ENCODE measurements at places on chromosomes 11 and 22.

DNA sequence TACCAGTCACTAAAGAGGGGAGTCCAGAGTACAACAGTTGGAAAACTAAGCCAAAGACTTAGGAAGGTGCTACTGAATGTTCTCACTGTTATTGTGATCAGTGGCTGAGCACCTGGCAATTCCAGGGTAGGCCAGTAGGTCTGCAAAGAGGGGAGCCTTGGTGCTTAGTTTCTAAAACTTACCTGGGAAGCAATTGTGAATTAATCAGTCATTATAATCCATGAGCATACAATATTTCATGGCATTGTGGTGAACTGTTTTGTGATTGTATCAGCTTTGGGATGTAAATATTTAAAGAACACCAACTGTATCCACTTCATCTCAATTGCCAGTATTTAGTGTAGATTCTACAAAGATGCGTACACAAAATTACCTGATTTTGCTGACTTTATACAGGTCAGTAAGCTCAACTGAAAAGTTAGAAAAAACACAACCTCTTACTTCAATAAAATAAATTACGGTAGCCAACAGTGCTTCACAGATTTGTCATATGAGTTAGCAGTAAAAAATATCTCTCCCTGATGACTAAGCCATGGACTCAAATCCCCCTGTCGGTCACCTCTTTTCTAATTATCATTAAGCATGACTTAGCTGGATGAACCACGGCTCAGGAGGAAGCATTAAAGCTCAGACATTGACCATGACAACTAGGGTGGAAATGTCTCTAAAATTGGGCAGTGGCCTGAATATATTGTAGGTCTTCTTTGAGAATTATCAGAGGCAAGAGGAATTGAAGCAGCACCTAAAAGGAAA lies 30.8 kb upstream of the SORL1 start:
- DNase-seq: no peak

- no peak for DNase-seq
Observed at GRCh38 chr11:17630936-17631335, 83.9 kb downstream of the OTOG start.

DNA sequence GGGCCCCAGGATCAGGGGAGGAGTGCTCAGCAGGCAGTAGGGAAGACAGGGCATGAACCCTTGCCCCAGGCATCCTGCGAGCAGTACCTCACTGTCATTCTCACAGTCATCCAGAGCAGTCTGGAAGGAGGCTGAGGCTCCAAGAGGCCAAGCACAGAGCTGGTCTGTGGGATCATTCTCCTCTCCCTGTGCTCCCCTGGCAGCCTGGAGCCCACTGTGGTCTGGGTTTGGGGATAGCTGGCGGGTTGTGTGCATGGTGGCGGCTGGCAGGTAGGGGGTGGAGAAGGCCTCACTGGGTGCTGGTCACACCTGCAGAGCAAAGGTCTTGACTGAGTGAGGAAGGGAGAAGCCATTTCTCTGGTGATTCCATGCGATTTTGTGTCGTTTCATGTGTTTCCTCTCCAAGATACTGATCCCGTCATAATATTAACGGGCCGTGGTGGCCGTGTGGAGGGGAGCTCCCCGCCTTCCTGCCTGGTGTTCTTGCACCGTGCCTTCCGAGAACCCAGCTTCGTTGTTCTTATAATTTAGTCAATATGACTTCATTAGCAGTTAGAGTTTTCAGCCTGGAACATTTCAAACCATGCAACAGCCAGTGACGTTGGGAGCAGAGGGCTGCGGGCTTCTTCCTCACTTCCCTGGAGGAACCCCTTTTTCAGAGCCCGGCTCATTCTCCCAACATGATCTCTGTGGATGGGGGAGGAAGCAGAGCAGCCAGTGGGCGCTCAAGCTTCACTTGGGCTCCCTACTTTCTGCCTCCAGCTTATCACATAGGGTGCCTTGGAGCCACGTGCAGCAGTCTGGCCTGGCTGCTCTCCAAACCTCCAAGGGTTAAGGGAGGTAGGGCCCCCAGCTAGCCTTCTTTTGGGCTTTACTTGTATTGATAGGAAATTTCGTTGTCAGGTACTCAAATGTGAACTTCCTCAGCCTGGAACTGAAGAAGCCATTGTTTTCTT lies 20.8 kb upstream of the ADORA2A start:
- DNase-seq: no peak

- no peak for DNase-seq
Observed at GRCh38 chr11:78038697-78039313, 15.7 kb upstream of the KCTD14 start.

DNA sequence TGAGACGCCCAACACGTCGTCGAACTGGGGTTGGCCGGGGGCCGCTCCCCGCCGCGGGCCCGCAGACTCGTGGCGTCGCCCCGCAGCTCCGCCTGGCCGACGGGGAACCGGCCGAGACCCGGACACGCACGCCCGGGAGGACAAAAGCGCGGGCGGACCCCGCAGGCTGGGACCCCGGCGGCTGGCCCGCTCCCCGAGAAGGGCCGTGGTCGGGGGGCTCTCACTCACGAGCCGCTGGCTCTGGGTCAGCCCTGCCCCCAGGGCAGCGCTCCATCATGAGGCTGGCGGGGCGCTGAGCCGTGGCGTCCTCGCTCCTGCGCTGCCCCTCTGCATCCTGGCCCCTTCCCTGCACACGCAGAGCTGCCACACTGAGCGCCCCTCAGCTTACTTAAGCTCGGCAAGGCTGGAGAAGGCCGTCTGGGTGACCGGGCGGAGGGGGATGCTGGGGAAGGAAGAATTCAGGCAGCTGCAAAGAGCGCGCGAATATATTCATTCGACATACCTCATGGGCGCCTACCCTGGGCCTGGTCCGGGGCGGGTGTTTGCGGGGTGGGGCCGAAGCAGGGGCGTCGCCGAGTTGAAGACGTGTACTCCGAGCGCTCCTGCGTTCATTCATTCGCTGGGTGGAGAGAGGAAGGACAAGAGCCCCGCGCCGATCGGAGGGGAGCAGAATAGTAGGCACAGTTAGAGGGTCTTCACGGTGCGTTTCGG lies 579 bp upstream of the CYB5R2 start:
- DNase-seq: no peak

DNA sequence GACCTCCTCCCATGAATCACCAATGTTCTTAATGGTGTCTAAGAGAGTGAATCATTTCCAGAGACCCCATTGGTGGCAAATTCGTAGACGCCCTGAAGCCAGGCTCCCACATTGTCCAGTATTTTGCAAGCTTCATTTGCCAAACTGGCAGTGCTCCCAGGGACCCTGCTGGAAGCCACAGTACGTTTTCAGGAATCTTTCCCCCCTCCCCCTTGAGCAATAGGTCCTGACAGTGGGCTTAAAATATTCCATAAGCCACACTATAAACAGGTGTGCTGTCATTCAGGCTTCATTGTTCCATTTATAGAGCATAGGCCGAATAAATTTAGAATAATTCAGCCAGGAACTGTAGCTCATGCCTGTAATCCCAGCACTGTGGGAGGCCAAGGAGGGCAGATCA lies 125.3 kb downstream of the MORC2 start:
- DNase-seq: no peak

DNA sequence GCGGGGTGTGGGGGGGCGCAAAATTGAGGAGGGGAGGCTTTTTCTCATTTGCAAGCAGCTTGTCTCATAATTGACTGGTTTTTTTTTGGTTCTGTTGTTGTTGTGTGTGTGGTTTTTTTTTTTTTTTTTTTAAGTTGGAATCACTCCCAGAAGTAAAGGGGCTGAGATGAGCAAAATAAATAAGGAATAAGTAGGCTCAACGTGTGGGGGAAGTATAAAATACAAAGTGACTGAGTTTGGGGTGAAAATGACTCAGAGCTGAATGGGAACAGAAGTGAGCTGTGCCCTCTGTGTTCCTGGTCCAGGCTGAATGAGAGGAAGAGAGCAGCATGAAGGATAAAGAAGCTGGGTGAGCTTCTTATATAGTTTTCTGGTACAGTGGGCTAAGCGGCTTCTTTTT lies 90.0 kb downstream of the GRIK4 start:
- DNase-seq: no peak

- no peak for DNase-seq
Observed at GRCh38 chr11:115665958-115666357, 161.7 kb upstream of the CADM1 start.

DNA sequence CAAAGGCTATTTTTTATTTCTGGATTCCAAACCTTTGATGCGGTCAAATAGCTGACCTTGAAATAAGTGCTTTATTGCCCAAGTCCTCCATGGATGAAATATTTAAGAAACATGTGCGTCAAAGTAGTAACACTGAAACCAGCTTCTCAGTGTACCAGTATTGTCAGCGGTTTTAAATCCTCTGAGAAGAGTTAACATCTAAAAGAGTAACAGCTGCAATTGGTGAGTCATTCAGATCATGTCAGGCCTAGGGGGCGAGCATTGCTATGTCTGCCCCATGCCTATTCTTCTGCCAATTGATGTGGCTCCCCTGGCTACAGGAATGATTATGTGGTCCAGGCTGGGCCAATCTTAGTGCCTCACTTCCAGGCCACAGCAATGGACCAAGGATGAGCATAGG lies 263.3 kb upstream of the SORL1-AS1 start:
- DNase-seq: no peak

GRCh38 chr11:124917115-124917637 lies 1.9 kb upstream of the HEPN1 start:
- DNase-seq: no peak

DNA sequence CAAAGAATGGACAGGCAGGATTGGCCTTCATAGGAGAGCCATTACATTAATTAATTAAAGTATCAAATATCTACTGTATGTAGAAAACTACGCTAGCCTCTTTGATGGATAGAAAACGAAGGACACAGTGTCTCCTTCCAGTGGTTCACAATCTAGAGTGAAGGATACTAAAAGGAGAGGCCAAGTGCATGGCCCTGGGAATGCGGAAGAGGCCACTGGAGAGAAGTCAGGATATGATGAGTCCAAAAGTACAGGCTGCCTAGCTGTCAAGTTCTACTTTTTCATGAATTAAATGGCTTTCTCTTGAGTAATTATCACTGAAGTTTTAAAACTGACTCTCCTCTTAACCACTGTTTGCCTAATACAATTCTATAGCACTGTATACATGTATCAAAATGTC lies 41.9 kb downstream of the ATG16L2 start:
- DNase-seq: no peak

DNA sequence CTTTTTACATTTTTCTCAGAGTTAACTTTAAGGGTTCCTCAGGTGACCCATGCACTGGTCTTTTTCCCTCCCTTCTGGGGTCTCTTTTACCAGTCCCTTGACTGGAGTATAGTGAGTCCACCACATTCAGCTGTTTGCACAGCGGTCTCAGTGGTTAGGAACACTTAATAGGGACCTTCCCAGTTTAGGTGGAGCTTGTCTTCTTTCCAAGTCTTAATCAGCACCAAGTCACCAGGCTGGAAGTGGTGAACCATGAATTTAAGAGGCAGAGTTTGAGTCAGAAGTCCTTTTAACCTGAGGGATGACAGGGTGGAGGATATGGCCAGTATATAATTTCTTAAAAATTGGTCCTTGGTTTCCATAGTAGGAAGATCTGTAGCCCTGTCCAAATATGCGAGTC lies 349.7 kb upstream of the MPPED2 start:
- no peak for DNase-seq

DNA sequence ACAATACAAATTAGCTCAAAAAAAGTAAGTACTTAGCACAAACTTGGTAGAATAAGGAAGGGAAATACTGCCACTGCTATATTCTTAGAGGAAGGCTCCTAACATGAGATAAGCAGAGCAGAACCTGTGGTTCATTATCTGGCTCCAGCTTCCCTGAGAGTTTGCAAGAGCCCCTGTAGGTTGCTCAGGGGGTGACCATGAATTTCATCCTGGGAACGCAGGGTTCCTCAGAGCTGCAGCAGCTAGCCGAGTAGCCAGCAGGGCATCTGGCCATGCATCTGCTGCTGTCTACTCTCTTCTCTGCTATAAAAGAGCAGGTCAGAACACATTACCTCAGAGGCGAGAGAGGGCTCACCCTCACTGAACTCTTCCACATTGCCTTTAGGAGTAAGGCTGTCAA lies 67.3 kb downstream of the TRPC6 start:
- no peak for DNase-seq

GRCh38 chr11:44695169-44695833 lies 31.5 kb upstream of the TSPAN18 start:
- no peak for DNase-seq
